H4 (cell line): ENCODE measurements at places on chromosomes 3 and 15. TPM values are rescaled to one million over a fixed set of nuclear protein-coding genes. Genes with fewer than 3 reads are reported as not detected.

The MYO1E gene
- total RNA-seq, result 9.2 and 18.4 TPM in 2 replicates

DNA sequence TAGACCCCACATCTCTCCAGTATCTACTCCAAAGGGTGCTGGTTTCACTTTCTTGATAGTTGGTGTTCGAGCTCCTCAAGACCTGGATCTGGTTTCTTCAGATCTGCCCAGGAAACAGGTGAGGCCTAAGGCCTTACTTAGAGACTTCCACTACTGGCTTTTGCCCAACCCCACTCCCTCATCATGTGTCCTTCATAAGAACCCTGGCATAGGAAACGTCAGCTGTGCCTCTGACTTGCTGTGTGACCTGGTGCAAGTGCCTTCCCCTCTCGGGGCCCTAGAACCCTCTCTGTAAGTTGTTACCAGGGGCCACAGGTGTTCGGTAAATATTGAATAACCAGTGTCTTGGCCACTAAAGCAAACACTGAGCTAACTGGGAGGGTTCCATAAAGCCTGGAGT, 3.9 kb downstream of the OXTR start:
- DNase-seq, result no peak

The ADCY5 gene
- 0.18 and 0.85 TPM in 2 replicates for total RNA-seq

DNA sequence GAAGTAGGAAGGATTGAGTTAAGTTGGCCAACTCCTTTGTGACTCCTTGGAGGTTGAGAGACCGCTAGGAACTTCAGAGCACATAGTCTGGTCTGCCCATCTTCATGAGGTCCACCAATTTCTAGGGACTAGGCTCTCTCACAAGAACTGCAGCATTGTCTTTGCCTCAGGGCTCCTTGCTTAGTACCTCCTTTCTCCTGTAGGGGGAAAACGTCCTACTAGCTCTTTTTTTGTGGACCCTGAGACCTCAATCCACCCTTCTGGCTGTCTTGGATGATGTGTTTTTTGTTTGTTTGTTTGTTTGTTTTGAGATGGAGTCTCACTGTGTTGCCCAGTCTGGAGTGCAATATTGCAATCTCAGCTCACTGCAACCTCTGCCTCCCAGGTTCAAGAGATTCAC, 21.6 kb downstream of the REC114 start:
- no peak for DNase-seq

- DNase-seq, result no peak
These were observed 1.9 kb downstream of the TNIK start for GRCh38 chr3:171458071-171458863.
